ENCODE measurements at places on chromosomes 2 and 18.

- peak; percentile 43 for DNase-seq
Observed at GRCh38 chr2:177332026-177332991, 60.3 kb upstream of the AGPS start.

DNA sequence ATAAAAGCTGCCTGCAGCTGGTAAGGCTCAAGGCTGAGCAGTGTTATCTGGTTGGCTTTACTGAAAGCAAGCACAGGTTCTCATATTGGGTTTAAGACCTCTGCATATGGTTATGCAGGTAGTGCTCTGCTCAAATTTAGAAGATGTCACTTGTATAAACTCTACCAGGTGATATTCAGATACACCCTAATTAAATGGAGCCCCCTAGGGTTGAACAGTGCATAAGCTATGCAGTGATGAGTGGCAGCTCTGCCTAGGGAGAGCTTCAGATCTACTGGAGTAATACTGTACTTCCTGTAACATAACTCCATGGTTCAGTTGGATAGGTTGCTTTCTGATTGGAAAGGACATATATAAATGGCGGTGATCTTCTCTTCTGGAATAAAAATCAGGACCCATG is 222.7 kb downstream of the CYRIA start:
- no peak for DNase-seq

DNA sequence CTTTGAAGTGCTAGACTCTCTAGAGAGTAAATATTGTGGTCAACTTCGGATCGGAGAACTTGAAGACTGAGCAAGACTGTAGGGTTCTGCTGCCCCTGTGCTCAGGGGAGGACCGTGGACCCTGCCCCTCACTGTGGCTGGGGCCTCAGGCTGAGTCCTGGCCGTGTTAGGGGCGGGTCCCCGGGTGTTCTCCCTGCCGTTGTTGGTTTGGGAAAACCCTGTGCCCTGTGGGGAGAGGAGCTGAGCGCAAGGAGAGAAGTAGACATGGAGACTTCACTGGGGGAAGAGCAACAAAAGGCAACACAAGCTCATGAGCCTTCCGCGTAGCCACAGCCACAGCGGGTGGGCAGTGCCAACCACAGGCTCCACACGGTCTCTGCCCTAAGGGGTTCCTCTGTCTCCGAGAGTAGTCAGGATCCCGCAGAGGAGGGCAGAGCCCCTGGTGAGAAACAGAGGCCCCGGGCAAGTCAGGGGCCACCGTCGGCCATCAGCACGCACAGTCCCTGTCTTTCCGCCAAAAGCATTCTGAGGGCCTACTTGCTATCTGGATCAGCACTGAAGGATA is 53.1 kb downstream of the NTSR2 start:
- no peak for DNase-seq

DNA sequence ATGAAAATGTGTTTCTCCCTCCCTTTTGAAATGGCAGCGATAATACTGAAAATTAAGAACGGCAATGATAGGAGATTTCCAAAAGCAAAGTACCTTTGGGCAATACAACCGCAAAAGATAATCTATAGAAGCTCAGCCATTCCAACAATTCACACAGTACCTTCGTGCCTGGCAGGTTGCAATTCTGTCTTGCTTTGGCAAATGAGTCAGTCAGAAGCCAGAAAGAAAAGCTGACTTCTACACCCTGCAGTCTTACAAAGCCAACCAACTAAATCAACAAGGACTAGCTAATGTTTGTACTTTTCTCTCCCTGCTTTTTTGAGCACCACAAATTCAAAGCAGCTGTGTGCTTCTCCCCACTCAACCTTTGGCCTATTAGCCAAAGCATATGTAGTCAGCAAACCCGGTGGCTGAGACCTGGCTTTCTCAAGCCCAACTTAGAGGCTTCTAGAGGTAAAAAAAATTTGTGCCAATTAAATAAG is 25.7 kb upstream of the ID2 start:
- no peak for DNase-seq

DNA sequence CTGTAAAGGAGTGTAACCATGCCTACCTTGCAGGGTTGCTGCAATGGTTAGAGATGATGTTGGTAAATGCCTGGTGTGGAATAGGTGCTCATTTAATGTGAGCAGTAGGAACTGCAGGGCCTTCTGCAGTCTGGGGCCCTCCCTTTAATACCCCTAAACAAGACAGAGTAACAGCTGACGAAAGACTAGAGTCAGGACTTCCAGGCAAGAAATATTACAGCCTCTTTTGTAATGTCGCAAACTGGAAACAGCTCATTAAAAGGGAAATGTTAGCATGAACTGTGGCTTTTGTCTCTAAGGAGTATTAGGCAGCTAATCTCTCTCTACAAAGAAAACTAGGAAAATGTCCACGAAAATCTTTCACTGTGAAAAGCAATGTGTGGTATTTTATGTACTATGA is 26.0 kb downstream of the MARCO start:
- no peak for DNase-seq

GRCh38 chr2:217489145-217489960 is 513.4 kb downstream of the TNS1 start:
- no peak for DNase-seq

DNA sequence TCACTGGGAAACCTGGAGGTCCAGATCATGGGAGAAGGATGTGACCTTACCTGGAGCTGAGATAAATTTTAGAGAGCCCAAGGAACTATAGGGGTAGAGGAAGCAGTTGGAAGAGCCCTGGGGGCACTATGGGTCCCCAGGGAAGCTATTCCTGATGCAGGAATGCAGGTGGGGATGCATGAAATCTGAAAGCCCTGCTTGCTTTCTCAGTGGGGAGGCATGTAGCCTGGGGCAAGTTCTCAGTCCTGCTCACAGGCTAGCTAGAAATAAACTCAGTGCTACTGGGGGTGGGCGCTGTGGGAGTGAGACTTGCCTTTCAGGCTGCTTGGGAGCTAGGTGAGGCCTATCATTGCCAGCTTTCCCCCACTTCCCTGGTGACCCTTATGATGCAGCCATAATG is 499.7 kb downstream of the PTH2R start:
- peak; percentile 11 for DNase-seq

DNA sequence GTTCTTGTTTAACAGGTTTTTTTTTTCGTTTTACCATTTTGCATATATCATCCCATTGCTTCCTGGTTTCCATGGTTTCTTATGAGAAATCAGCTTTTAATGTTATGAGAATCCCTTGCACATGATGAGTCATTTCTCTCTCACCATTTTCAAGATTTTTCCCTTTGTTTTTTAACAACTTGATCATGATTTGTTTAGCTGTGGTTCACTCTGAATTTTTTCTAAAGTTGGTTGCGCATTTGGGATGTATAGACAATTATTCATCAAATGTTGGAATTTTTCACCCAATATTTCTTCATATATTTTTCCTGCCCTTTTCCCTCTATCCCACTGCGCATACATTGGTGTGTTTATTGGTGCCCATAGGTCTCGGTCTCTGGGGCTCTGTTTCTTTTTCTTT is 42.4 kb upstream of the BIN1 start:
- DNase-seq: no peak

GRCh38 chr2:170930131-170930990 is 1.3 kb downstream of the GORASP2 start:
- DNase-seq: no peak

GRCh38 chr2:116057538-116057937 is 1615.1 kb downstream of the DPP10 start:
- DNase-seq: peak; percentile 4

DNA sequence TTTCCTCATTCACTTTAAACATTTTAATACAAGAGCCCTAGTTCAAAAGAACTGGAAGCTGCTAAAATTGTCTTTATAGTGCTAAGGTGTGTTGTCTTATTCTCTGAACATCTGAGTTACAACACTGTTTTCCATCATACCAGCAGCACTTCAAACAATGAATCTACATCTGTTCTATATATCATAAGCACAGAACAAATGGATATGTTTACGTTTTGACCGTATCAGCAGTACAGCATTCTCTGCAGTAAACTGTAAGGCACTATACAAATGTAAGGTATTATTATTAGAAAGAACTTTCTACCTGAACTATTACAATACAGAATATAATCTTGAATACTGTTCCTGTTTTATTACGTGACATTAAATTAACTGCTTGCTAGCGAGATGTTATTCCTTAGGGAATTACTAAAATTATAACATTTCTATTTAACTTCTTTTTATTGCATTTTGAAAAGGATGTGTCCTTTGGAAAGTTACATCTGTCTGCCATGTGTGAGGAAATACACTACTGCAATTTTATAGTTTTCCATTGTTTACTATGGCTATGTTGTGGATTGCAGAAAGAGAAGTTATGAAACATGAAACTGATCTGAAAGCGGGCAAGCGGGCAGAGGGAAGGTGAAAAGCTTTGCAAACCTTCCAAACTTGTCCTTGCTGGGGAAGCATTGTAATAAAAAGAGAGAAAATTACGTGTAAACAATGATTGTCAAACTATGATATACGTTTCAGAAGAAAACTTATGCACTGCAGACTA is 13.7 kb downstream of the NCKAP1 start:
- no peak for DNase-seq

DNA sequence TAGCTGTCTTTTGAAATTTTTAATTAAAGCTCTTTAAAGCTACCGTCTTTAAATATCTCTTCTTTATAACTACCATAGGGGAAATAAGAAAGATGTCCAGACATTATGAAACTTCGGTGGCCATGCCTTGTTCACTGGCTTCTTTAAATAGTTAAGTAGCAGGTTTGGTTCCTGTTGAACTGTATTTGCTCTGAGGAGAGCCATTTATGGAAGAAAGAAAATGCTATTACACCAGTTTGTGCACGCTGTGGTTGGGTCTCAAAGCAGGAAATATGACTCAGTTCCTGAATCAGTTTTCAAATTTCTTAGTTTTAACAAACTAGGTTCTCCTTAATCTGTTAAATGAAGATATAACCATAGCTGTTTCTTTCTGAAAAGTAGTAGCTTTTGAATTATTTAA is 12.2 kb downstream of the ARPC2 start:
- no peak for DNase-seq

DNA sequence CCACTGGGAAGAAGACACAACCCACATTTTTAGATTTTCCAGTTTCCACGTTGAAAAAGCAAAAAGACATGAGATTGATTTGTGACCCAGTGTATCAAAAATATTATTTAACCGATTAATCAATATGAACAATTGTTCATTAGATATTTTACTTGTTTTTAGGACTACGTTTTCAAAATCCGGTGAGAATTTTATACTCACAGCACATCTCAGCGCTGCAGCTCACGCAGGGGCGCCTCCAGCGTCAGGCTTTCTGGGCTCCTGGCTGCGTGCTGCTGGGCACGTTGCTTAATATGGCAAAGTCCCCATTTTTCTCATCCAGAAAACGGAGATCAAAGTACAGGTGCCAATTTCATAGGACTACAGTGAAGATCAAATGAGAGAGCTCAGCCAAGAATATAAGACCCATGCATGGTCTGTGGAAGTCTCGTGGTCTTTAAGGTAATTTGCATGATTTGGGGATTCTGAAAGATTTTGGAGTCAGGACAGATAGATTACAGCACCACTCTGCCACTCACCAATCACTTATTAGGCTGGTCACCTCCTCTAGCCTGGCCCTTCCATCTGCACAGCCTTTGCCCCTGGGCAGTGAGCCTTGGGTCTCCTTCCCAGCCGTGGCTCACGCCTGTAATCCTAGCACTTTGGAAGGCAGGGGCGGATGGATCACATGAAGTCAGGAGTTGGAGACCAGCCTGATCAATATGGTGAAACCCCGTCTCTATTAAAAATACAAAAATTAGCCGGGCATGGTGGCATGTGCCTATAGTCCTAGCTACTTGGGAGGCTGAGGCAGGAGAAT is 36.2 kb downstream of the PTPN18 start:
- DNase-seq: no peak

GRCh38 chr2:240569998-240570530 is 1.8 kb downstream of the RNPEPL1 start:
- no peak for DNase-seq

- no peak for DNase-seq
Observed at GRCh38 chr2:226845386-226846116, 9.7 kb downstream of the RHBDD1 start.

DNA sequence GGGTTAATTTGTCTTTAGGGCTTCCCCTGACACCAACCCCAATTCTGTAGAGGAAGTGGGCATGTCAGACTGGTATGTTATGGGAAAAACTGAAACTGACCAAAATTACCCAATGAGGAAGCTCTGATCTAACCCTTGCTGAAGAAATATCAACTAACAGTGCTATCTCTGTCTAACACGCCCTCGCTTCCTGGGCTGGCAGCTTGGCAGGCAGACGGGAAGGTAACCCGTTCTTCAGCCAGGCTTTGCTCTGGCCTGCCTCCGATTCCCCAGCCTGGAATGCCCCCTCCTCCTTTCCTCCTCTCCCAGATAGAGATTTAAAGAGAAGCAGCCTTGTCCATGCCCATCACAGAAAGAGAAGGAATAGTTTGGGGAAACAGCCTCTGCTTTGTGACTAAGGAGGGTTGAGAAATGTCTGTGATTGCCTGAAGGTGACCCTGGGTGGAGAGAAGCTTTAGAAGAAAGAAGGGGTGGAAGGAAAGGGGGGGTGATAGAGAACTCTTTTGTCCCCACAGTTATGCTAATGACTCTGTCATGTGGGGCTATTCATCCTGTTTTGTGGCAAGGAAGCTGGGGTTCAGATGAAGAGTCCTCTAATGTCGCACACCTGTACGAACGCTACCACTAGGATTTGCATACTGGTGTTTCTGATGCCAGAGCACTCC is 15.4 kb downstream of the HK2 start:
- no peak for DNase-seq

DNA sequence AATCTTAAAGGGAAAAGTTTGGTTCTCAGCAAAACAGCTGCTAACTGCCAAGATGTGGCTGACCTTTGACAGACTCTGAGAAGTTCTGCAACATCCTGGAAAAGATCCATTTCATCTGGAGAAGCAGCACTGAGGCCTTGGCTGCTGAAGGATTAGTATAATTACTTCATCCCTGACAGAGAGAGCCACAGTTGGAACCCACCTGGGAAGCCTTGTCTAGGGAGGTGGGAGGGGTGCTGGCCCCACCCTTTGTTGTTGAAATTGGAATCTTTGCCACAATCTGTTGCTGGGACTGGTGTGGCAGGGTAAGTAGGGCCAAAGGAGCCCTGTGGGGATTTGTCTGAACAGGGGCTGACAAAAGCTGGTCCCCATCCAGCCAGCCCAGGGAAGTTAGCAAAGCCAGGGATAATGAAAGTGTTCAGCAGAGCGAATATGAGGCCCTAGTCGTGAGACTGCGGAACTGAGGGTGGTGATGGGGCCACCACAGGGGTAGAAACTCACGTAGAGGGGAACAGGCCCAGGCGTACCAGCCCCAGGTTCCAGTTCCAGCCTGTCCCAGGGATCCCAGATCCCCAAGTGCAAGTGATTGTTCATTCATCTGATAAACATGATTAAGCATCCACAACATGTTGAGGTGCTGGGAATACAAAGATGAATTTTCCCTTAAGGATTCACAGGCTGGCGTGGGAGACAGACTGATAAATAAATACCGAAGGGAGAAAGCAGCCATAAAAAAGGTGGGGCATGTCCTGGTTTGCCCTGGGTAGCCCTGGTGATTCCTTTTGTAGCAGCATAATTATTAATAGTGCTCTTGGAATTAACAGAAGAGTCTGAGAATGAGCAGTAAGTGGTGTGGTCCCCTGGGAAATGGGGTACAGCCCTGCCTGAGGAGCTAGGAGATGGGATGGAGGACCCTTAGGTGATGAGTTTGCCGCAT is 60.0 kb downstream of the MYO1B start:
- DNase-seq: no peak
